NCI-H748 treated with DMSO at 0.1 percent for 48 hours (cell line): ENCODE measurements at places on chromosomes 12 and 14.

DNA sequence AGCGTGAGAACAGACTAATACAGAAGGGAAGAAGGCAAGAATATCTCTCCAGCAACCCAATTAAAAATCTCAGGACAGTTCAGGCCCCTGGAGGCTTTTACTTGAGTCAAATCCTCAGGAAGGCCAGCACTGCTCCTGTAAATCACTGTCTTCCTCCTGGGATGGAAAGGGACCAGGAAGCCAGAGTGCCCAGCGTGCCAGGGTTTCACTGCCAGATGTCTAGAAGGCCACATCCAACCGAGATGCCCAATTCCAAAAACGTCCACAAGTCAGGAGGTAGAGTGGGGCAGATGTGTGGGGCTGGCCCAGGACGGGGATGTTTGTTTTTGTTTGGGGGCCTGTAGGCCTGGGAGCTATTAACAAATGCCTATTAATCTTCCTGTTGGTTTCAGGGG is 332.0 kb downstream of the MED13L start:
- DNase-seq, result no peak

DNA sequence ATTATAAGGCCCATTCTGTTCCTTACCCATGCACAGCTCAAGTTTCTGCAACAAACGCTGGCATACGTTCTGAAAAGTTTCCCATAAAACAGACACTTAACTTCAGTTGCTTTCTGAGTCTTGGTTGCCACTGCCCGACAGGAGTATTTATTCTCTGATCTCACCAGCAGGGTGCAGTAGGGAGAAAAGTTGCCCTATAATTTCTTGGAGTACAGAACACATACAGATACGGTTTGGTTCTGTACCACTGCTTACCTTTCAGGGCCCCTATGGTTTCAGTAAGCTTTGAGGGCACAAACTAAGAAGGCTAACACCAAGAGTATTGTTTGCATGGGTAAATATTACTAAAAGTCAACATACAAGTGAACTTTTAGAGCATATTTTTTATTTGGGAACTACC is 77.9 kb downstream of the SPATA7 start:
- DNase-seq, result no peak

DNA sequence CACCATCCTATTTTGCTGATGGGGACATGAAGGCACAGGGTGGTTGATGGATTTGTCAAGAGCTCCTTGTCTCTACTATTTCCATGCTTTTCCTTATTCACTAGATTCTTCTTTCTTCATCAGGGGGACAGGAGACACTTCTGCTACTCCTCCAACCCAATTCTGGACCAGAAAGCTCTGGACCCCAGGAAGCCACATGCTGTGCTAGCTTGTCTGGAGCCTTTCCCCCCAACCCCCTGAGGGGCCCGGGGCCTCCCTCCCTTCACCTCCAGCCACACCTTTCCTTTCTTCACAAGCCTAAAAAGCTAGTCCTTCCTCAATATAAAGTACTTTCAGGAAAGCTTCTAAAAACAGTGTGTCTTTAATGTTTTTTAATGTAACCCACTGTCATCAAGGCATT is 75.1 kb upstream of the CAPRIN2 start:
- DNase-seq, result no peak

- no peak for DNase-seq
Observed at GRCh38 chr12:126718365-126718764, 1548.6 kb upstream of the TMEM132C start.

DNA sequence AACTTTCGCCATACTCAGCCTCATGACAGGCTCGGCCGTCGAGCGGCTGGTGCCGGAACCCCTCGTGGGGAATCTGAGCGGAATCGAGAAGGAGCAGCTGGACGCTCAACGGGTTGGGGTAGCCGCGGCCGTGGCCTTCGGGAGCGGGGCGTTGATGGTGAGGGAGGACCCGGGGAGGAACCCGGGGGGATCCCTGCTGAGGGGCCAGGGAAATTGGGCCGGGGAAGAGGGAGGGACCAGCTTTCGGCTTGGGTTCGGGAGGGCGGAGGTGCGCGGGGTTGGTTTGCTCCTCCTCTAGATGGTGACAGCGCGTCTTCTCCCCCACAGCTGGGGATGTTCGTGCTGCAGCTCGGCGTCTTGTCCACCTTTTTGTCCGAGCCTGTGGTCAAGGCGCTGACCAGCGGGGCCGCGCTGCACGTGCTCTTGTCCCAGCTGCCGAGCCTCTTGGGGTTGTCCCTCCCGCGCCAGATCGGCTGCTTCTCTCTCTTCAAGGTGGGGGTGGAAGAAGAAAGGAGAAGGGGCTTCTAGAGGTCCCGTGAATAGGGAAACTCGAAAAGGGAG is 9.8 kb downstream of the ARHGEF25 start:
- DNase-seq, result no peak

DNA sequence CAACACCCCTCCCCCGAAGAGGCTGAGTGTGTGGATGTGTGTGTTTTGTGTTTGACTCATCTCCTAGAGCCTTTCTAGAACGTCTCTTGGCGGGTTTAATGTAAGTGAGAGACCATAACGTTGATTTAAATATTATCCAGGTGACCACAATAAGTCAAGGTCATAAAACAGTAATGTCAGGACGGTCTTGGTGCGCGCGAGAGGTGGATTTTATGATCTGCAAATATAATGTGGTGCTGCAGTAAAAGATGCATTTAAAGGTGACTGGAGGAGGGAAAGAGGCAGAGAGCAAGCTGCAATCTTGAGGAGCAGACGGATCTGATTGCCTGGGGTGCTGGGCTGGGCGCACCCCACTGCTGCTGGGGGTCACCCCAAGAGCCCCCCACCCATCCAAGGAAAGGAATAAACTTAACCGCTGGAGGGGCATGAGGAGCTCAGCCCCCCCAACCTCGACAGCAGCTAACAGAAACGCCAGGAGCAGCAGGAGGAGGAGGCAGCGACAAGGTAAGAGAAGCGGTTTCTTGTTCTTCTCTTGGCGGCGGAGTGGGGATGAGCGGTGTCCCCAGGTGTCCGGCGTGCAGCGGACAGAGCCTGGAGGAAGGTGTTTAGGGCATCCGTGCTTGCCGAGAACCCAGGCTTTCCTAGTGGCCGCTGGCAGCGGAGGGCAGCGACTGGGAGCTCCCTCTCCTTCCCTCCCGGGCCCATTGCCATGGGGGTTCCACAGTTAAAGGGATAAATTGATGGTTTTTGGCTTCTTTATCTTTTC is 5.5 kb downstream of the HOXC10 start:
- DNase-seq, result peak; percentile 60

DNA sequence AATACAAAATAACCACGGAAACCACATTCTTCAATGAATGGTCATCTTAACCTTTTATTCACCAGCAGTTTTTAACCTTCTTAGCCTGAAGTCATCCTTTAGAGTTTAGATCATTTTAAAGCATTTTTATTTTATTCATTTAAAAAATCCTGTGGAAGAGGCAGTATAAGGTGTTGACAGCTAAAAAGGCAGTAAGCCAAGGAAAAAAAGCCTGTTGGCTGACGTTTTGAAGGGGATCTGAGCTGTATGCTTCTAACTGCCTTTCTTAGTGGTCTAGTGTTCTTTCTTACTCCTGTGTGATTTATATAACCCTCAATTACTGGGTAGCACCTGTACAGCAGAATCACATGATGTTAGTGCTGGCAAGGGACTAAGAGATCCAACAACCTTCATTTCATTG is 438.3 kb upstream of the SEL1L start:
- DNase-seq, result no peak

- DNase-seq, result no peak
Observed at GRCh38 chr14:76067536-76067935, 82.0 kb downstream of the IFT43 start.

GRCh38 chr14:42319996-42320395 is 713.3 kb downstream of the LRFN5 start:
- no peak for DNase-seq

DNA sequence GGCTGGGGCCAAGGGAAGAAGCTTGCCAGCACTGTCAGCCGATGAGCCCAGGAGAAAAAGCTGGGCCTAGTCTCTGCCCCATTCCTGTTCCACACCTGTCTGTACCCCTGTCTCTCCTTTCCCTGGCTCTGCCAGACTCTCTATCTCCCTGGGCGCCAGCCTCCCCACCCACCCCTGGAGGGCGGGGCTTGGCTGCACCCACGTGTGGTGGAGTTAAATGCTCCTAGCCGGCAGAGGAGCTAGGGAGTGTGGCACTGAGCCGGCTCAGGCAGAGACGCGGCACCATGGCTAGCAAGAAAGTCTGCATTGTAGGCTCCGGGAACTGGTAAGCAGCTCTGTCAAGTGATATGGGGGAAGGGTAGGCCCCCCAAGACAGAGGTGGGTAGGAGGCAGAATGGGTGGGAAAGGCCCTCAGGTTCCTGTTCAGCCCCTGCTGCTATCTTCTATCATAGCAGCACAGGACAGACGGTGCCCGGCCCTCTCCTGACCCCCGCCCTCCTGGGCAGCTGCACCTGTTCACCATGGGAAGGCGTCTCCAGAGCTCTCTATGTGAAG is at the start of gene GPD1:
TSS of gene GPD1 (plus strand) at position 242 of the 555 bp plus-strand sequence. CDS start at position 285, 43 bp downstream.
- DNase-seq, result no peak

DNA sequence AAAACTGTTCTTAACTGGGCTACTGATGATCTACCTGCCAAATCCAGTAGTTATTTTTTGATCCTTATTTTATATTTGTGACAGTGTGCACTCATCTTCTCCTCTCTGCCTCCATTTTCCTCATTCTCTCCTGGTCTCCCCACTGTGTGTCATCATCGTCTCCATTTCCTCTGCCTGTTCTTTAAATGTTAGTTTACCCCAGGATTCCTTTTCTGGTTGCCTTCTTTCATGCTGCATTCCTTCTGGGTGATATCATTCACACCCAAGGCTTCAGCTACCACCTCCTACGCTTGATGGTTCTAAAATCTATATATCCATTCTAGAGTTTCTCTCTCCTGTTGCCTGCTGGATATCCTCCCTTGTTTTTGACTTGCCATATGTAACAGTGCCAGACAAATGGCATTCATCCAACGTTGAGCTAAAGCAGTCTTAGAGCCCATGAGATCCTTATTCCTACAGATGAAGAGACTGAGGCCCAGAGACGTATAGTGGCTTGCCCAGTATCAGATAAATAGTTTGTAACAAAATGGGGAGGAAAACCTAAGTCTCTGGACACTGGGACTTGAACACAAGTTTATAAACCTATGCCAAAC is 109.5 kb downstream of the DIP2B start:
- DNase-seq, result no peak

DNA sequence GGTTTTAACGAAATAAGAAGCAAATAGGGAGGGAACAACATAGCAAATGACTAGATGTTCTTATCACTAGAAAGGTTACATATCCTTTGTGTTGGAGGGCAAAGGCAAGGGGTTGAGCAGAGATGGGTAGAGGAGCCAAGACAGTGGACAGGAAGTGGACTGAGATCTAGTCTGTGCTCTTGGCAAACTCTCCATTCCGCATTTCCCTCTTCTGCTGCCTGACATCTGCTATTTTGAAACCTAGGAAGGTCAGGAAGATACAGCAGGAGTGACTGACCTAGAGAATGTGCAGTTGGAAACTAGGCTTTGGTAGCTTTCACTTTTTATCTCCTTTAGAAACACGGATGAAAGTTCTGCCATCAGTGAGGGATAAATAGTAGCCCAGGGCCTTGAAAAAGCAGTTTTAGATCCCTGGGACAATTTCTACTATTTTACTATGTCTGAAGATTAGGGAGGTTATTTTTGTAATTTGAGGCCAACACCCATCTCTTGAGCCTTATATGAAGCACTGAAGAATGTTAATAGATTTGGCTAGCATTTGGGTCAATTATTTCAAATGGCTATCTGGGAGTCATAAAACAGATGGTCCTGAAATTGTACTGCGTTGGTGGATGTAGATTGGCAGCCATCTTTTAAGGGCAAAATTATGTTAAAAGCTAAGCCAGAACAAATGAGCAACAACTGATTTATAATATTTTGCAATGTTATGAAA is 410.3 kb downstream of the PCNX1 start:
- no peak for DNase-seq

- DNase-seq, result no peak
Observed at GRCh38 chr14:83007641-83008225, 1474.1 kb upstream of the SEL1L start.

- DNase-seq, result no peak
Observed at GRCh38 chr14:61754627-61755381, 7.4 kb upstream of the SNAPC1 start.

DNA sequence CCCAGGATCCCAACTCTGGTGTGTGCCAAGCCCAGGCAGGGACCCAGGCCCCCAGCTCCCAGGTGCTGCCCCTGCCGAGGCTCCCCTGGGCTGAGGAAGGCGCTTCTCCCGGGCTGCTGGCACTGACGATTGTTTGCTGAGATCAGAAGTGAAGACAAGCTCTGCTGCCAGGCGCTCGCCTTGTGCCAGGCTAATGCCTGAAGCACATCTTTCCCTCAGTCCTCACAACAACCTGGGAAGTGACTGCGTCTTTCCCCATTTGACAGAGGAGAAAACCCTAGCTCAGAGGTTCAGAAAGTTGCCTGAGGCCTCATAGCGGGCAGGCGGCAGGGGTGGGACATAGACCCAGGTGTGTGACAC is 36.8 kb downstream of the ANKRD9 start:
- DNase-seq, result no peak

DNA sequence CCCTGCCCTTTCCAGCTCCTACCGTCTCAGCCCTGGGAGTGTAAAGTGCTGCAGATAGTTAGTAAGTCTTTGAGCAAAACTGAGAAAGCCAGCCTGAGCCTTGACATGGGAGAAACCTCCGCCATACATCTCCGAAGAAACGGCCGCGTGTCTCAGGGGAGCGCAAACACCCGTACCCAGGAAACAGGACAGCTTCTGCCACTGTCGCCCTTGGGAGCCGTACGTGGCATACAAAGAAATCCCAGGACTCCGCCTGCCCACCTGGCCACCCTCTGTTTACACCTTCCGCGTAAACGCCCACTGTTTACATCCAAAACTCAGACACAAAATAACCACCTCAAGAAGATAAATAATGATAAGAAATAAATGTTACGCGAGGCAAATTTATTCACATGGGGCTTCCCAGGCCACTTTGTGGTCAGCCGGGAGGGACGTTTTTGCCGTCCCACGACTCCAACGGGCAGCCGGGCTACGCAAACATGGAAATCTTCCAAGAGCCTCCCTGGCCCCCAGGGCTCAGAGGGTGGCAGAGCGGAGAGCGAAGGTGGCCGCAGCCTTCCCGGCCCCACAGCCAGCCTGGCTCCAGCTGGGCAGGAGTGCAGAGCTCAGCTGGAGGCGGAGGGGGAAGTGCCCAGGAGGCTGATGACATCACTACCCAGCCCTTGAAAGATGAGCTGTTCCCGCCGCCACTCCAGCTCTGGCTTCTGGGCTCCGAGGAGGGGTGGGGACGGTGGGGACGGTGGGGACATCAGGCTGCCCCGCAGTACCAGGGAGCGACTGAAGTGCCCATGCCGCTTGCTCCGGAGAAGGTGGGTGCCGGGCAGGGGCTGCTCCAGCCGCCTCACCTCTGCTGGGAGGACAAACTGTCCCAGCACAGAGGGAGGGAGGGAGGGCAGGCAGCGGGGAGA is at the start of gene BDKRB2:
TSS of gene BDKRB2 (plus strand) at position 689 of the 908 bp plus-strand sequence. CDS start 32,269 bp downstream, outside the sequence.
- peak; percentile 78 for DNase-seq

GRCh38 chr12:20718294-20718693 is 23.2 kb downstream of the SLCO1C1 start:
- no peak for DNase-seq

- DNase-seq, result no peak
Observed at GRCh38 chr12:48856379-48856778, 4.4 kb upstream of the DDX23 start.
